ENCODE measurements at places on chromosomes 13 and 19. TPM values are rescaled to one million over a fixed set of nuclear protein-coding genes. Genes with fewer than 3 reads are reported as not detected.

Gene ZNF444
- 33.1 TPM for total RNA-seq

Gene SYNGR4
- total RNA-seq: not detected

Gene CRX
- not detected for total RNA-seq

Gene NKPD1
- 1.3 TPM for total RNA-seq

Gene EBI3
- 8.2 TPM for total RNA-seq

Gene ZNF99
- total RNA-seq: 1.6 TPM

Gene KIR3DL2
- total RNA-seq: not detected

Gene TMC4
- total RNA-seq: 38.0 TPM

Gene FCGBP
- 77.3 TPM for total RNA-seq

Gene TJP3
- total RNA-seq: 20.0 TPM

- no peak for DNase-seq
Observed at GRCh38 chr19:46524308-46524707, 28.6 kb upstream of the PNMA8B start.

DNA sequence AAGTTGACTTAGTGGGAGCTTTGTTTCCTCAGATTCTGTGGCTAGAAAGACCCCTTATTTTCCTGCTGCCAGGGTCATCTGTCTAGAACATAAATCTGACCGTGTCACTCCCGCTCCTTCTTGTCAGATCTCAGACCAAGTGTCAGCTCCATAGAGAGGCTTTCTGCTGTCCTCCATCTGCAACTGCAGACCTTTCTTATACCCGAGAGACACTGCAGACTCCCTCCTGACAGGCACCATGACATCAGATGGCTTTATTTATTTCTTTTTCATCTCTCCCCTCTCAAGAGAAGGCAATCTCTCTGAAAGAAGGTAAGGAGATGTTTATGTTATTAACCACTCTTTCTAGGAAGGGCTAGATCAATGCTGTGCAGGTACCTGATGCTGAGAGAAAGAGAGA is 726.5 kb downstream of the UQCRFS1 start:
- DNase-seq: no peak

DNA sequence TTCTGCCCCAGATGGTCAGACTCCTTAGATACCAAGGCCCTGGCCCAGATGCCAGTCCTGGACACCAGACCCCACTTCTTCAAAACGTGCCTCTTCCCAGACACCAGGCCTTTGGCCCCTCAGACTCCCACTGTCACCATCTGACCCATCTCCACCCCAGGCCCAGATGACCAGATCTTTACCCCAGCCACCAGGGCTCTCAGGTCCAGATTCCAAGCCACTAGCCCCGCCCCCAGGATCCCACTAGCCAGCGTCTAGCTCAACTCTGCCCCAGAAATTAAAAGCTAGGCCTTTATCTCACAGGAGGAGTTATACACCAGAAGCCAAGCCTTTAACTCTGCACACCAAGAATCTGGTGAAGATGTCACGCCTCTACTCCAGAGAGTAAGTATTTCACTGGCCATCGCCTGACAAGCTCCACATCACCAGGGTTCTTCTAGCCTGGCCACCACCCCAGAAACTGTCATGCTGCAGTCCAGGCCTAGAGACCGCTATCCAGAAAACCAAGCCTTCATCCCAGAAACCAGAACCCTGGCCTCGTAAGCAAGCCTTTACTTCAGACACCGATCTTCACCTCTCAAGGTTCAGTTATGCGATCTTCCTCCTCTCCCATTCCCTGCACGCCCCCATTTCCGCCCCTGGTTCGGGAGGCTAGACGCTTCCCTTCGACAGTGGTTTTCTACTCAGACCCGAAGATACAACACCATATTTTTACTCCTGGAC is 595 bp downstream of the XAB2 start:
- DNase-seq: no peak

DNA sequence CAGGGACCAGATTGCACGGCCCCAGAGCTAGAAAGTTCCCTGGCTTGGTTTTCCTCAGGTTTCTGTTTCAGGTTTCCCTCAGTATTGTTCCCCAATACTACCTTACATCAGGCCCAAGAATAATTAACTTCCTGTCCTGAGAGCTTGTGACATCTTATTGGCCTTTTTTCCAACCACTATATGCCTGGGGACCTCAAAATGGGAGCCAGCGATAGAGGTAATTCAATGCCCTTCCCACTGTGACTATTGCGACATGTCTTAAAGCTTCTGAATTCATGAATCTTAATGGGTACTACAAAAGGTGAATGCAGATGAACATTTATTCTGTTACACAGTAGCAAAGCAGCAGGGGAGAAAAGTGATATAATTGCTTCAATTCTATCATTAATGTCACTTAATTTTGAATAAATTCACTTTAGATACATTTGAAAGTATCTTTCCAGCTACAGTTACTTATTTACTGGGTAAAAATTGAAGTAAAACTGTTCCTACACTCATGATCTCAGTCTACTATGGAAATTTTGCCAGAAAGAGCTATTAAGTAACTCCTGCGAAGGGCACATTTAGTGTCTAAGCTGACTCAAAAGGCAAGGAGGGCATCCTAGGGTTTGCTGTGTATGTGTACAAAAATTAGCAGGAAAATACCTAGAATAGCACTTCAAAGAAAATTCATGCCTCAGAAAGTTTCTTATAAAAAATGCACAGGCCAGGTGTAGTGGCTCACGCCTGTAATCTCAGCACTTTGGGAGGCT is 4.1 kb downstream of the CRYL1 start:
- no peak for DNase-seq

GRCh38 chr13:109712124-109712722 is 74.2 kb downstream of the IRS2 start:
- DNase-seq: no peak

DNA sequence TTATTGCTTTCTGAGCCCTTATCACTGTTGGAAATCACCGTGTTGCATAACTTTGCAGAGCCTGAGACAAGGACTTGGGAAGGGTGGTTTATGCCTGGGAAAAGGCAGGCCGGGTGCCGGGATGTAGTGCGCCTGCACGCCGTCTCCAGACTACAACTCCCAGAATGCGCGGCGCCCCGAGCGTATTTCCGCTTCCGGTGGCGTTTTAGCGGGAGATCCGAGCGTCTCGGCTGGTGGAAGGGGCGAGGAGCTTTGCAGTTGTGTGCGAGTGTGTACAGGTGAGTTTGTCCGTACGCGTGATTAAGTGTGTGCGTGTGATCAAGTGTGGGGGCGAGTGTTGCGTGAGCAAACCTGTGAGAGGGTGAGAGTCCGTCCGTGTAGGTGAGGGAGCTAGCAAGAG is 75.4 kb downstream of the PEG3 start:
- DNase-seq: peak; percentile 23

DNA sequence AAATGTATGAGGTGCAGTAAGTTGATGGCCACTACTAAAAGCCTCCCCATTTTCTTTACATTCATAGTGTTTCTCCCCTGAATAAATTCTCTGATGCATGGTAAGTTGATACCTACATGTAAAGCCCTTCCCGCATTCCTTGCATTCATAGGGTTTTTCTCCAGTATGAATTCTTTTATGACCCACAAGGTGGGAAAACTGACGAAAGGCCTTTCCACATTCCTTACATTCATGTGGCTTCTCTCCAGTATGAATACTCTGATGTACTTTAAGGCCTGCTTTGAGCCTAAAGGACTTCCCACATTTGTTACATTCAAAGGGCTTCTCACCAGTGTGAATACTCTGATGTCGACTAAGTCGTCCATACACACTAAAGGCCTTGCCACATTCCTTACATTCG is 20.5 kb downstream of the ZNF607 start:
- no peak for DNase-seq

DNA sequence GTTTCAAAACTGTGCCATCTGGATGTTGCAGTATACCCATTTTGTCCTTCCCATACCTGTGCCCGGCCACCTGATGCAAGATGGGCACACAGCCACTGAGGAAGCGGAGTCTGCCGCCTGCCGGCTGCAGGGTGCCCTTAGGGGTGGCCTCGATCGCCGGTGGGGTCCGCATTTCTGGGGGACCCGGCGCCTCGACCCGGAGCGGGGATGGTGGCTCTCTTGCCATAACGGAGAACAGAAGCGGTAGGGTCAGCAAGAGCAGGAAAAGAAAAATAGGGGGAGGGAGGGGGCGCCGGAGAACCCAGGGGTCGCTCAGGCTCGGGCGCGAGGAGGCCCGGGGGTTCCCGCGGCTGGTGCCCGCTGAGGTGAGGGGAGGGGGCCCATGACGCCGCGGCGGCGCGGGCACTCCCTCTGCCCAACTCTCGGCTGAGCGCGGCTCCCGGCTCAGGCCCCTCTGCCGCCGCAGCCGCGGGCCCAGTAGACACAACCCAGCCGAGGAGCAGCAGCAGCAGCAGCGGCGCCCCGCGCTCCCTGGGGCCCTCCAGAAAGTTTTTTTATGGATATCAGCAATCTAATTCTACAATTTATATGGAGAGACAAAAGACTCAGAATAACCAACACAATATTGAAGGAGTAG is 13.8 kb upstream of the CYP4F2 start:
- no peak for DNase-seq

DNA sequence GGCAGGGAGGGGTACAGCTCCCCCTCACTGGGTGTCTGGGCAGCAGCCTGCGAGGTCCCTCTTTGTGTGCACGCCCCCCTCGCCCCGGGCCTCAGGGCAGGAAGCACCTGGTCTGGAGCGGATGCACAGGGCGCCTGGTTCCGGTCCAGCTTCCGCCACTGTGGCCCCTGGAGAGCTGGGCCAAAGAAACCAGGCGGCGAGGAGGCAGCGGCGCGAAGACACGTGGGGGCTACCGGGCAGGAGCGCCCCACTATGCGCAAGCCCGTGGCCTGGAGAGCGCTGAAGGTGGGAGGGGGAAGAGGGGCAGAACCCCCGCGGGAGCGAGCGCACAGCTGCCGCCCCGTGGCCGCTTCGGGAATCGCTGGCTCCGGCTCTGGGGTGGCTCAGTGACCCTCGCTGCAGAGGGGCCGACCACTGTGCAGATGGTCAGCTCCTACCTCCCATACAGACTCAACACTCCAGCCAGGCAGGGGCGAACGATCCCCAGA is 1.7 kb upstream of the LYL1 start:
- DNase-seq: no peak

DNA sequence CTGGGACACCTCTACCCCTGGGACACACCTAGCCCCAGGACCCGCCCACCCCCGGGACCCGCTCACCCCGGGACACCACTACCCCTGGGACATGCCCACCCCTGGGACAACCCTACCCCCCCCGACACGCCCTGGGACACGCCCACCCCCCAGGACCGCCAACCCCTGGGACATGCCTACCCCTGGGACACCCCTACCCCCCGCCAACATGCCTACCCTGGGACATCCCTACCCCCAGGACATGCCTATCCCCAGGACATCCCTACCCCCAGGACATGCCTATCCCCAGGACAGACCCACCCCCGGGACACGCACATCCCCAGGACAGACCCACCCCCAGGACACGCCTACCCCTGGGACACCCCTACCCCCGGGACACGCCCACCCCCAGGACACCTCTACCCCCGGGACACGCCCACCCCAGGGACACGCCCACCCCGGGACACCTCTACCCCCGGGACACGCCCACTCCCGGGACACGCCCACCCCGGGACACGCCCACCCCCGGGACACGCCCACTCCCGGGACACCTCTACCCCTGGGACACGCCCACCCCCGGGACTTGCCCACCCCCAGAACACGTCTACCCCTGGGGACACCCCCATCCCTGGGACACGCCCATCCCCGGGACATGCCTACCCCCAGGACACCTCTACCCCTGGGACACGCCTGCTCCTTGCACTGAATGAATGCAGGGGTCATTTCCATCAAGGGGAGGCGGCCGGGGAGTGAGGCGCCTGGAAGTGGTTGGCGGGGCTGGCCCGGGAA is 32.3 kb downstream of the ADPRHL1 start:
- DNase-seq: no peak

DNA sequence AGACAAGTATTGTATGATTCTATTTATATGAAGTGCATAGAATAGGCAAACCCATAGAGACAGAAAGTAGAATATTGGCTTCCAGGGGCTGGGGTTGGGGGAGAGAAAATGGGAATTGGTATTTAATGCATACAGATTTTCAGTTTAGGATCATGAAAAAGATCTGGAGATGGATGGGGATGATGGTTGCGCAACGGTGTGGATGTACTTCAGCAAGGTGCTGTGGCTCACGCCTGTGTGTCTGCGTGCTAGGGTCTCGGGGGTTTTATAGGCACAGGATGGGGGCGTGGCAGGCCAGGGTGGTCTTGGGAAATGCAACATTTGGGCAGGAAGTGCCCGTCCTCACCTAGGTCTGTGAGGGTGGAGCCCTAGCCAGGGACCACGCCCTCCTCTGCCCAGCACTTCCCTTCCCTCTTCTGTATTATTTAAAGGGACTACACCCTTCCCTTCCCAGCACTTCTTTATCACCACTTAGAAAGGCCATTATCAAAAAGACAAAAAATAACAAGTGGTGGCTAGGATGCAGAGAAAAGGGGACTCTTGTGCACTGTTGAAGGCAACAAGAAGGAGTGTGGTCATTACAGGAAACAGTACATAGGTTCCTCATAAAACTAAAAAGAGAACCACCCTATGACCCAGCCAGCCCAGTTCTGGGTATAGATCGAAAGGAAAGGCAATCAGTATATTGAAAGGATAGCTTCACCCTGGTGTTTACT is 29.0 kb downstream of the LILRB4 start:
- DNase-seq: no peak

GRCh38 chr19:30674656-30675055 is 302.5 kb downstream of the ZNF536 start:
- no peak for DNase-seq

- no peak for DNase-seq
Observed at GRCh38 chr19:4709440-4710280, 14.0 kb downstream of the DPP9 start.

- DNase-seq: no peak
Observed at GRCh38 chr19:48770266-48770665, 14.9 kb downstream of the FGF21 start.

GRCh38 chr13:29674532-29674931 is 79.0 kb upstream of the SLC7A1 start:
- DNase-seq: no peak

DNA sequence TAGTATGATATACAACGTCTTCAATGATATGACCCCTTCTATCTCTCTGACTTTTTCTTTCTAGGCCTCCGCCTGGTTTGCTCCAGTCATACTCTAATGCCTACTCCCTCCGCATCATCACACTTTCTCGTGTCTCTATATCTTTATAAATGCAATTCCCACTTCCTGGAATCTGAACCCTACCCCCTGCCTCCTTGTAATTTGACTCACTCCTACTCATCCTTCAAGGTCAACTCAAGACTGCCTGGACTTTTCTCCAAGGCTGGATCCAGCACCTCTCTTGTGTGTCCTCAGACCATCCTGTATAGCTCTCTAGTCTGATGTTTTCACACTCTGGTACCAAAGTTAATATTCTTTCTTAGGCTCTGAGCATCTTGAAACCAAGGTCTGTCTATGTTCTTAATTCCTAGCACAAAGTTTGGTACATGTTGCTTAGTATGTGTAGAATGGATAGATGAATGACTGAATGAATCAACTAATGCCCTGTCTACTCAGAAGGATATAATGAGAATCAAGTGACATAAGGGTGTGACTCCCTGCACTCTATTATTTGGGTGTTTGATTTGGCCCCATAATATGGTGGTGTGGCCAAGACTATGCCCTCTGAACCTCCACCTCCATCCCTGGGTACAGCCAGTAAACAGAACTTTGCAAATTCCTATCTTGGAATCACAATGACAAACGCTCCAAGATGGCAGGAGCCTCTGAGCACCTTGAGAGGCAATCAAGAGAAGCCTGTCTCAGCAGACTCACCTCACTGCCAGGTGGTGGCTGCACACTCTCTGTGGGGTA is 74.3 kb upstream of the SERP2 start:
- DNase-seq: no peak

GRCh38 chr13:84962849-84963248 is 836.4 kb downstream of the SLITRK6 start:
- no peak for DNase-seq

Data from breast epithelium (tissue), 4 donors.